Stimulated activated CD8-positive, alpha-beta memory T cell treated with anti-CD3 and anti-CD28 coated beads, Interleukin-15, amount 100 ng/mL, for 1 hour (primary cell): ENCODE measurements at places on chromosomes 6 and 20.

GRCh38 chr6:101747716-101748115 is 354.2 kb downstream of the GRIK2 start:
- no peak for DNase-seq

DNA sequence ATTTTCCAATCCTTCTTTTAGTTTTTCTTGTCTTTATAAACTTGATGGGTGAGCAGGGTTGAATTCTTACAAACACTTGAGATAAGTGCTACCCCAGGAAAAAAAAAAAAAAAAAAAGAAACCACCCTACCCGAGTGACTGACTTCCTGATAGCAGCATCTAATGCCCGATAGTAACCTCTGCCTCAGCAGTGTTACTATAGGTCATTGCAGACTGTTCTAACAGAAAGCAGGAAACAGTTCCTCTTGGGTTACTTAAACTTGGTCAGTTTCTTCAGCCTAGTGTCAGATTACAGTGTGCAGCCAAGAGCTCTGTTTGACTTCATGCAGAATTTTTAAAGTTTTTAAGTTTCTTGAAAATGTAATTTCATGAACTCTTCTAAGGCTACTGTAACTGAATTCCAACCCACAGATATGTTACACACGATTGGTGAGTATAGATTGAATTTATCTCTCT is 2.1 kb downstream of the MYLIP start:
- DNase-seq, result no peak

GRCh38 chr20:14219801-14220461 is 117.5 kb downstream of the FLRT3 start:
- no peak for DNase-seq

GRCh38 chr6:108736002-108736361 is 112.2 kb upstream of the ARMC2 start:
- DNase-seq, result no peak

GRCh38 chr20:37295001-37295400 is 5.5 kb downstream of the MANBAL start:
- DNase-seq, result no peak

DNA sequence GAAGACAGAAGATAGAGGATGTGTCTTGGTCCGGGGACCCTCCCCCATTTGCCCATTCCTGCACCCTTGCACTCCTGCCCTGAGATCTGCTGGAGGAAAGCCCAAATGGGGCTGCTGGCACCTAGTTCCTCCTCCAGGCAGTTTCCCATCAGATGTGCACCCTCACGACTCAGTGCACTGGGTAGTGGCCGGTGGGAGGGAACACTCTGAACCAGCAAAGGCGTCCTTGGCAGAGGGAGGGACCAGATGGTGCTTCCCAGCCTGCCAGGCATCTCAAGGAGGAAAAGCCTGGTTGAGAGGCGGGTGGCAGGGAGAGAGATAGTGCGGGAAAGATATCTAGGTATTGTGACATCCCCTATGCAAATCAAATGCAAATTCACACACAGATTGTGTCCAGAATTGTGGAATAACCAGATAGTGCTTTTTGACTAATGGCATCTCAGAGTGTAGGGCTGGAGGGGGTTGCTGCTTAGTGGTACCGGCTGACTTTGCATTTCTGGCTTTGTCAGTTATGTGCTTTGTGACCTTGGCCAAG is 19.5 kb downstream of the TMEM151B start:
- no peak for DNase-seq

GRCh38 chr20:36154700-36155628 is at the start of gene EPB41L1:
EPB41L1 (plus strand) TSS chr20:36154740; CDS start chr20:36173778, 19,038 bp downstream.
- no peak for DNase-seq

DNA sequence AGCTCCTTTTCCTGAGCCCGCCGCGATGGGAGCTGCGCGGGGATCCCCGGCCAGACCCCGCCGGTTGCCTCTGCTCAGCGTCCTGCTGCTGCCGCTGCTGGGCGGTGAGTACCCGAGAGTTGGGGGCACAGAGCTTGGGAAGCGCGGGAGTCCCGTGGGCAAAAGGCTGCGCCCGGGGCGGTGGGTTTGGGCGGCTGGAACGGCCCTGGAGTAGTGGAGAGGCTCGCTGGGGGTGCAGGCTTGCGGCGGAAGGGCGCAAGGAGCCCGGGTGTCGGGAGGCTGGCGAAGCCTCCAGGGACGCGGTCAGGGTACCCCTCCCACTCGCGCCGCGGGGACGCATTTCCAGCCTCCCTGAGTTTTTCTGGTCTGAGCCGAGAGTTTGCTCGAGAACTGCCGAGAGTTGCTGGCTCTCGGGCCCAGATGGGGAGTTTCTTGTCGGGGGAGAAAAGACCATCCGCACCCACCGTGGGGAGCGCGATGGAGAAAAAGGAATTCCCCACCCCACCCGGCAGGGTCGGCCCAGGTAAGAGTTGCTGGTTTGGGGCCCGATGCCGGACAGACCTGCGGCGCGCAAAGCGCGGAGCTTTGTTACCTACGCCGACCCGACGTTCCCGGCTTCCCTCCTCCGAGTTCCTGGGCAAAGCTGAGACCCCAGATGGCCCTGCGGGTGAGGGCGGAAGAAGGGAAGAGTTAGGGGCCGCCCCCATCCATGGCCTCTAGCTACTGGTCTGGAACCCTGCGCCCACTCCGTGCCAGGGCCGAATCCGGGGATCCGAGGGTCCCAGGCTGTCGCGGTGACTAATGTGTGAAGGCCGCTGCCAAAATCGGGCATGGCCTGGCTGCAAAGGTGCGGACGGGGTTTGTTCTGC is 584 bp downstream of the PTK7 start:
- no peak for DNase-seq

DNA sequence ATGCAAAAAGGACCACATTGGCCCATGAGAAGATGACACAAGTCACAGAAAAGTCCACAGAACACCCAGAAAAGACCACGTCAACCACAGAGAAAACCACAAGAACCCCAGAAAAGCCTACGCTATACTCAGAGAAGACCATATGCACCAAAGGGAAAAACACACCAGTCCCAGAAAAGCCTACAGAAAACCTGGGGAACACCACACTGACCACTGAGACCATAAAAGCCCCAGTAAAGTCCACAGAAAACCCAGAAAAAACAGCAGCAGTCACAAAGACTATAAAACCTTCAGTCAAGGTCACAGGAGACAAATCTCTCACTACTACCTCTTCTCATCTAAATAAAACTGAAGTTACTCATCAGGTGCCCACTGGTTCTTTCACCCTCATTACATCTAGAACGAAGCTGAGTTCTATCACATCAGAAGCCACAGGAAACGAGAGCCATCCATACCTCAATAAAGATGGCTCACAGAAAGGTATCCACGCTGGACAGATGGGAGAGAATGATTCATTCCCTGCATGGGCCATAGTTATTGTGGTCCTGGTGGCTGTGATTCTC is 11.2 kb downstream of the MUCL3 start:
- no peak for DNase-seq

- DNase-seq, result no peak
Measured at GRCh38 chr6:113848811-113849210, 8.3 kb upstream of the MARCKS start.

DNA sequence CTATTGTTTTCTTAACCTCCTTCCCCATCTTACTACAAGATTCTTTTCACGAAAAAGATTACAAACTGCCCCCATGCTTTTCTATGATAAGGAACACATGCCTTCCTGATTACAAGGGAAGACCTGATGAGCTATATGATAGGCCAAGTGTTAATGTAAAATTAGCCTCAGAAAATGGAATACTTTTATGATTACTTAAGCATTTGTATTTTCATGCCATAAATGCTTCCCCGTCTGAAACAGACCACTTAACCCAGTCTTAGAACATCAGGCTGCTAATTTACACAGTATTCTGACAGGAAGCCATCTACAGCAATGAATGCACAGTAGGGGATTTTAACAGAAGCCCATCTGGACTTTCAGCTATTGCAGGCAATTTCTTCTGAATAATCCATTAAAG is 274.9 kb downstream of the HAO1 start:
- no peak for DNase-seq

- DNase-seq, result no peak
Measured at GRCh38 chr6:138526822-138527235, 27.5 kb upstream of the NHSL1 start.

GRCh38 chr20:36468149-36469000 is 72.9 kb upstream of the MYL9 start:
- DNase-seq, result no peak

DNA sequence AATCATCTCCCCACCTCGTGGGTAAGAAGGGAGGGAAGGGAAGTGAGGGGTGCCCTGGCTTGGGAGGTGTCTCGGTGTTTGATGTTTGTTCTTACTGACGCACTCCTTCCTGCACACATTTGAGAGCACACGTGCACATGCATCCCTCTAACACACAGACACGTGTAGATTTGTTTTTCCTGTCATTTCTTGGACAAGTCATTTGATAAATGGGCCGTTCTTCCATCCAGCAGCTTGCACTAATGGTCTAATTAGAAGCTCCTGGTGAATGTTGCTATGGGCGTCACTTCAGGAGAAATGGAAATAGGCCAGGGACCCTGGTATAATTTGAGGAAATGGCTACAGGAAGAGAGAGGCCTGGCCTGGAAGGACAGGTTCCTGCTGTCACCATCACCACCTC is 352.5 kb downstream of the CDH4 start:
- DNase-seq, result no peak

DNA sequence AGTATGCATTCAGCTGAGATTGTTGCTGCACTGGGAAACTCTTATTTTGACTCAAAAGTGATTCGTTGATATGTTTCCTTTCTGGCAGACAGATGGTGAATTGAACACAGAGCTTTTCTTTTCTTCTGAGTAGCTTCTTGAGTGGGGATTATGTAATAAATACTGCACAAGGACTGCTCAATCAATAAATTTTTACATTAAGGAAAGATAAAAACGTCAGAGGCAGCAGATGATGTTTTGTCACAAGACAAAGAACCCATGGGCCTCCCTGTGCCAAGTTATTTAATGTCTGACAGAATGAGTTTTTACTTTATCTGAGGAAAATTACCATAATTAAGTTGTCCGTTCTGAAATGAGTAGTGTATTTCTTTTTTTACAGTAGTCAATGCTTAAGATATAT is 460.3 kb downstream of the UTRN start:
- DNase-seq, result no peak

GRCh38 chr6:147805155-147805554 is 296.7 kb downstream of the SAMD5 start:
- no peak for DNase-seq

GRCh38 chr6:137729866-137730629 is 137.0 kb upstream of the TNFAIP3 start:
- DNase-seq, result no peak
